AG09319 (cell line): ENCODE measurements at places on chromosomes 4 and X.

- no peak for DNase-seq
Measured at GRCh38 chr4:108034565-108034964, 44.9 kb downstream of the HADH start.

- peak; percentile 2 for DNase-seq
Measured at GRCh38 chr4:13829457-13829856, 201.9 kb upstream of the BOD1L1 start.

GRCh38 chr4:142064181-142064580, 427.8 kb downstream of the IL15 start:
- no peak for DNase-seq

DNA sequence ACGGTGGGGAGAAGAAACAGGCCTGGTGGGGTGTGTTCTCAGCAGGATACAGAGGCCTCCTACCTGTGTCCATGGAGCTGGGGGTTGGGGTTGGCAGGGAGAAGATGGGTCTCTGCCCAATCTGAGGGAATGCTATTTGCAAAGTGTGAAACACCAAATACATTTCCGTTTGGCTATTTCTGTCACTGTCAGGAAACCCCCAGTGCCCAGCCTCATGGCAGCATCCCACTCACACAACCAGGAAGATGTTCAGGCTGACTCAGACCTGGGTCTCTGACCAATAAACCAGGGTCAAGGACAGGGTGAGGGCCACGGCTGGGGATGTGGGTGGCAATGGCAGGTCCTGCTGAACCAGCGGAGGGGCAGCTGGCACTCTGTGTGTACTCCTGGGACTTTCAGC, 41.3 kb downstream of the BCOR start:
- DNase-seq = no peak

DNA sequence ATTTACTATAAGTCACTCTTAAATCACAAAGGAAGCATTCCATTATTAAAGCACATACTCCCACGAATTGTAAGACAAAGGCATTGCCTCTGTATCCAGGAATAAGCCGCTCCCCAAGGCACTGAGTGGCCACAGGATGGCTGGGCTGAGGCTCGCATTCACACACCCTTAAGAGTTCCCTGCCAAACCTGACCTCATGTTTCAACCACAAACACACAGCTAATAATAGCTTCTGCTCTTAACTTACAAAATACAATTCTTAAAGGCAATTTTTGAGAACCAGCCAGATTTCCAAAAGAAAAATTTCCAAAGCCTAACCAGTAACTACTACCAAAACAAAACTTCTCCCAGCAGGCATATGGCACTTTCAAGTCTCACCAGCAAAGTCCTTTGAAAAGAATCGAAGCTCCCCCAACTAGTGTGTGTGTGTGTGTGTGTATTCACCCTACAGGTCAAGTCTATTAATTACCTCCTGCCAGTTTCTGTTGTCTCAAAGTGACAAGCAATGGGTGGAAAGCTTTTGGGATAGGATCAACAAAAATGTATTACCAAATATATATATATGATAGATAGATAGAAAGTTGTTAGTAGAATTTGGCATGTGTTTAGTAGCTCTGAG, 36.0 kb downstream of the ARHGAP6 start:
- DNase-seq = peak; percentile 34
